ENCODE measurements at places on chromosomes 11 and 22. TPM values are rescaled to one million over a fixed set of nuclear protein-coding genes. Genes with fewer than 3 reads are reported as not detected.

GRCh38 chr11:121890377-121890776 lies 225.6 kb downstream of the BLID start:
- H3K27me3 ChIP-seq = no peaks in the 10 kb centered on the region
- H3K4me1 ChIP-seq = no peaks in the 10 kb centered on the region
- no peak overlapping the region for H3K4me3 ChIP-seq

GRCh38 chr11:122796128-122796717 lies 42.1 kb upstream of the CRTAM start:
- H3K36me3 ChIP-seq = no peaks in the 10 kb centered on the region
- H3K4me1 ChIP-seq = no peaks in the 10 kb centered on the region
- no peak overlapping the region for H3K27ac ChIP-seq
- peak; percentile 50 for DNase-seq
- no peak overlapping the region for H3K4me3 ChIP-seq

GRCh38 chr11:121723246-121723741 lies 270.5 kb upstream of the SORL1-AS1 start:
- peaks cover 7% of the 10 kb centered on the region for H3K4me1 ChIP-seq
- no peaks in the 10 kb centered on the region for H3K36me3 ChIP-seq
- H3K27ac ChIP-seq = no peak overlapping the region
- no peak overlapping the region for H3K4me3 ChIP-seq

Gene SYT13
- 0.33 TPM for total RNA-seq

Gene HORMAD2
- 2.8 TPM for total RNA-seq
